GM23338 (cell line): ENCODE measurements at places on chromosomes 12 and 14.

- DNase-seq, result no peak
These were observed 90.1 kb downstream of the HELB start for GRCh38 chr12:66392266-66392915.

- no peak for DNase-seq
These were observed 126.6 kb upstream of the CPNE8 start for GRCh38 chr12:39032034-39032433.

DNA sequence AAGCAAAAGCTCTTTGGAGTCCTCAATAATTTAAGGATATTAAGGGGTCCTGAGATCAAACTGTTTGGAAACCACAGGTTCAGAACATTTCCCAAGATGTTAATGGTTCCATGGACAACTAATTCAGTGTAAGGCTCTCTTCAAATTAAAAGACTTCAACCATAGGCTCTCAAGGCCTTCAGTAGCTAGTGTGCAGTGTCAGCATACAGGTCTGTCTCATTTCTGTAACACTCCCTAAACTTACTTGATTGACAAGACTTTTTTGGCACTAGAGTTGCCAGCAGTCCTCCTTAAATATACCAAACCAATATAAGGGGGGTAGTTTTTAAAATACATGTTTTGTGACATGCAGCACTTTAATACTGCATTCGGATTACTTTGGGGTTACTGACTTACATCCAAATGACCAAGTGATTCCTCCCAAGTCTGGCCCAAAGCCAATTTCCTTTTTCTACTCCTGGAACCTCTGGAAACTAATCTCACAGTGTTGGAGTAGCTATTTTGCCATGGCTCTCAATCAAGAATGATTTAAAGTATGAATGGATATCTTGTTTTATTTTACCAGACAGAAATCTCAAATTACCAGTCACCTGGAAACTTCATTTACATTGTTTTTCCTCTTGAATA, 22.7 kb downstream of the CSRP2 start:
- DNase-seq, result no peak

DNA sequence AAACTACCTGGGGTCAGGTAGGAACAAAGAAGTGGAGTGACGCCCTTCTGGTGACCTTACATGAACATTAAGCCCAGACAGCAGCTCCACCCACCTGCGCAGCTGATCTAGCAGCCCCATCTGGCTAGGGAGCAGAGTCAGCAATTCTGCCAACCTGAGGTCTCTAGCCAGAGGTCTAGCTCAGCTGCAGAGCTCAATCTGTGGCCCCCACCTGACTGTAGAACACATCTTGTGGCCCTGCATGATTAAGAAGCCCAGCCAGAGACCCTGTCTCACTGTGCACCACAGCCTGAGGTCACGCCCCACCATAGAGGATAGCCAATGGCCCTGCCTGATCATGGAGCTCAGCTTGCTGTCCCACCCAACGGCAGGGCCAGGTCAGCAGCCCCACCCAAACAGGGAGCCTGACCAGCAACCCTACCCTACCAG, 50.6 kb upstream of the HIGD1C start:
- no peak for DNase-seq

GRCh38 chr12:2011643-2012607, 7.7 kb upstream of the DCP1B start:
- peak; percentile 63 for DNase-seq

GRCh38 chr14:69643430-69644200, 32.2 kb downstream of the SUSD6 start:
- no peak for DNase-seq

GRCh38 chr14:32940066-32940651, 1.5 kb downstream of the NPAS3 start:
- DNase-seq, result peak; percentile 14

GRCh38 chr12:24489939-24490338, 459.0 kb downstream of the BCAT1 start:
- DNase-seq, result no peak

GRCh38 chr12:6321905-6322304, 11.4 kb downstream of the PLEKHG6 start:
- no peak for DNase-seq

DNA sequence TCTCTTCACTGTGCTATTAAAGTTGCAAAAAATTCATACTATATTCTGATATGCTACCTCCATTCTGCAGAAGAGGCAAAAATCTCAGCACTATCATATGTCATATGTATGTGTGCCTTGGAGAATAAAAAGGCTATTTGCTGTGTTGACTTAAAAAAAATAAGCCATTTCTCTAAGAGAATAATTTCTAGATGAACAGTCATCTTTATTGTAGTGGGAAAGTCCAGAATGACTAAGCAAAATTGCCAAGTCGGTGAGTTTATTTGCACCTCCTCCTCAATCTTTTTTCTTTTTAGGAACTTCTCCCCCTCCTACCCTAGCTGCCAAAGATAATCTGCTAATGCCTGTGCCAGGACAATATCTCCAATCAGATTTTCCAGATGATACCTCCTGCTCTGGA, 353.8 kb upstream of the FAR2 start:
- no peak for DNase-seq

GRCh38 chr12:113466454-113467141, 5.1 kb downstream of the LHX5 start:
- peak; percentile 30 for DNase-seq

DNA sequence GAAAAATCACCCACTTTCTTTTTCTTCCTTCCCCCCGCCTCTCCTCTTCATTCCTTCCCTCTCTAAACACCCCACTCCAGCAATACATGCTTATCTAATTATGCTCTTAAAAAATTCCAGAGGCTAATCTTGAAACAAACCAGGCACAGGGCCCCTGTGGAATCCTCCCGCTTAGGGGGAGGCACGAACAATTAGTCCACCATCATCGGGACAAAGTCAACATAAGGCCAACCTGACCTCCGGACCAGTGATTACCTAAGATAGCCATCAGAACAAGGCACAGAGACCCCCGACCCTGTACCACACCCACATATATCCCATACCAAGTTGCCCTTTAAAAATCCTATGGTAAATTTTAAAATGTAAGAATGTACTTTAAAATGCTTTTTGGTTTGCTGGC, 47.1 kb downstream of the KIF21A start:
- DNase-seq, result no peak

- no peak for DNase-seq
These were observed 1.5 kb downstream of the EML5 start for GRCh38 chr14:88791252-88791621.

- DNase-seq, result no peak
These were observed 26.6 kb downstream of the PPP2R5C start for GRCh38 chr14:101788016-101788635.

DNA sequence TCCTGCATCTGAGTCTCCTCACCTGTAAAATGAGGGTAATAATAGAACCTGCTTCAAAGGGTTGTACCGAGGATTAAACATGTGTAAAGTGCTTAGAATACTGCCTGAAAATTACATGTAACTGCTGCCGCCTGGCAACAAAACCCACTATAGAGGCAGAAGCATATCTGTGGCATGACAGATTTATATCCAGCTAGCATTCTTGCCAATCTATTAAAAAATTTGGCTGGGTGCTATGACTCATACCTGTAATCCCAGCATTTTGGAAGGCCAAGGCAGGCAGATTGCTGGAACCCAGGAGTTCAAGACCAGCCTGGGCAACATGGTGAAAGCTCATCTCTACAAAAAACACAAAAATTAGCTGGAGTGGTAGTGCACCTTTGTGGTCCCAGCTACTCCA, 16.4 kb upstream of the KSR2 start:
- no peak for DNase-seq

GRCh38 chr12:65962036-65962430, 137.8 kb downstream of the HMGA2 start:
- no peak for DNase-seq

DNA sequence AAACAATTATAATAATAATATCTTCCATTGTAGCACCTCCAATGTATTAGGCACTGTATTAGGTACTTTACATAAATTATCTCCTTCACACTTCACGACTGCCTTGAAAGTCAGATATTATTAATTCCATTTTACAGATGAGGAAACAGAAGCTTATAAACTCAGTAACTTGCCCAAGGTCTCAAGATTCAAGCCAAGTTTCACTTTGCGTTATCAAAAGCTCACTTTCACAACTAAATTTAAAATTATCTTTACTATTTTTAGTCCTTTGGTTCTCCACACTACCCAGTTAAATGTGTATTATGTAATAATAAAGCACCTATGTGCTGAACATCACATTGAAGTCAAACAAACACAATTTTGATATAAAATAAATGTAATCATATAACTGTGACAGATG, 55.8 kb downstream of the NUMB start:
- no peak for DNase-seq

GRCh38 chr12:109613649-109614455, 40.3 kb downstream of the MVK start:
- DNase-seq, result peak; percentile 57

- no peak for DNase-seq
These were observed 15.1 kb downstream of the MGST1 start for GRCh38 chr12:16362550-16362949.

DNA sequence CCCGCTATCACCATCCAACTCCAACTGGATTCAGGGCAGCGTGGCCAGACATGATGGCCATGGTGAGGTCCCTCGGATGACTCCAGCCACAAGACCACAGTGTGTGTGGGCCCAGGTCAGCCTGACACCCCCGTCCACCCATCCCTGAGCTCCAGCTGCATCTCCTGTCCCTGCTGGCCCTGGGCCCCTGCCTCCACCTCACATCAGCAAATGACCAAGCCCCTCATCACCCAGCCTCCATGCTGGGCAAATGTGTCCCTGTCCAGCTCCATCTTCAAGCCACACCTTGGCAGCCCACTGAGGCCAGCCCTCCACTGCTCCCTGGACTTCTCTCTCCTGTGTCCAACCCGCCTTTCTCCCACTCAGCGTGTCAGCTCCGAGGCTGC, 3.2 kb downstream of the GPR132 start:
- no peak for DNase-seq

DNA sequence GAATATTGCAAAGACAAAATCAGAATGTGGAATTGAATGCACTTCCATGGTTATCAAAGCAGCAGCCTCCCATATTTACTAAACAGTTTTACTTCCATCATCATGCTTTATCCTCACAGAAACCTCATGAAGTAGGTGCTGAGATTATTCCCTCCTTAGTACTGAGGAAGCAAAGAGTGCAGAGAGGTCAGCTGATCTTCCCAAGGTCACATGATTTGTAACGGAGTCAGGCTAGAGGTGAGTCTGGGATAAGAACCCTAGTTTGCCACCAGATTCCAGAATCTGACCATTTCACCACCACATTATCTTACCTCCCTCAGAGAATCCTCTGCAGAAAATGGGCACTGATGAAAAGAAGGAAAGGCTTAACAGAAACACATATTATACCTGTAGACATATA, 102.0 kb downstream of the LGR5 start:
- no peak for DNase-seq

DNA sequence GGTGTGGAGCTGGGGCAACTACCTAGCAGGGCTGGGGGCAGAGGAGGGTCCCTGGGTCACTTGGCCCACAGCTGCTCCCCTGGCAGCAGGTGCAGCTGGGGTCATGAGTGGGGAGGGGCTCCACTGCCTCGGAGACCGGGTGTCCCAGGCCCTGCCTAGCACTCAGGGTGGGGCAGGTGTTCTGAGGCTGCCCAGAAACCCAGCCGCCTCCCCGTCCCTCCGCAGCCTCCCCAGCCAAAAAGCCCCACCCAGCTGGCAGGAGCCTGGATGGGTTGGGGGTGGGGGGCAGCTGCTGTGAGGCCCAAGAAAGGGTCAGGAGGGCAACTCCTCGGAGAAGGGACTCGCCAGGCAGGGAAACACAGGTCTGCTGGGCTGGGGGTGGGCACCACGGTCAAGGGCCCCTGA, 11.2 kb downstream of the AHNAK2 start:
- DNase-seq, result no peak

DNA sequence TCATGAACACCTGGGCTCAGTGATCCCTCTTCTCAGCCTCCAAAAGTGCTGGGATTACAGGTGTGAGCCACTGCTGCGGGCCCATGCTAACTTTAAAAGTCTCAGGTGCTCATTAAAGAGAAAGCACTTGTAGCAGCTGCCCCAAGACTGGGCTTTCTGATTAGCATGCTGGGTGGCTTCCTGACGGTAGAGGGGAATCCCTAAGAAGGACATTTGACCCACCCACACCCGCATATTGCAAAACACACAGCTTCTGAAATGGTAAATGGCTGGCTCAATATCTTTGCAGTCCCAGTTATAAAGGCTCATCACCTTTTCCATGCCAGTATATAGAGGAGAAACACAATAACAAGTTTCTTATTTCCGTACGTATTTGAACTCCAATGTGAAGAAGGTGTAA, 19.3 kb upstream of the BICD1 start:
- no peak for DNase-seq
